Activated naive CD4-positive, alpha-beta T cell treated with anti-CD3 and anti-CD28 coated beads, Interleukin-2, amount 10 ng/mL, durations not matched to agents 7 days and 5 days (primary cell): ENCODE measurements at places on chromosomes 3 and 15.

DNA sequence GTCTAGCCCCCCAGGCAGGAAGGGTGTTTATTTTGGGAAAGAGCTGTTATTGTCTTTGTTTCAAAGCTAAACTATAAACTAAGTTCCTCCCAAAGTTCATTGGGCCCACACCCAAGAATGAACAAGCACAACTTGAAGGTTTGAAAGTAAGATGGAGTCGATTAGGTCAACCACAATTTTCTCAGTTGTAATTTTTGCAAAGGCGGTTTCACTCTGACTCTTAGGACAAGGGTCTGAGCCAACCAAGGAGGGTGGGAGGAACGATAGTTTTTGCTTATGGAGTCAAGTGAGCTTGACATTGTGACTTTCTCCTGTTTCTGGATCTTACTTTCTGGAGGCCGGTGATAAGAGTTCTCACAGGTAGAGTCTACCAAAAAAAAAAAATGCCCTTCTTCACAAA, 5.8 kb upstream of the ZNF770 start:
- peak; percentile 24 for DNase-seq

DNA sequence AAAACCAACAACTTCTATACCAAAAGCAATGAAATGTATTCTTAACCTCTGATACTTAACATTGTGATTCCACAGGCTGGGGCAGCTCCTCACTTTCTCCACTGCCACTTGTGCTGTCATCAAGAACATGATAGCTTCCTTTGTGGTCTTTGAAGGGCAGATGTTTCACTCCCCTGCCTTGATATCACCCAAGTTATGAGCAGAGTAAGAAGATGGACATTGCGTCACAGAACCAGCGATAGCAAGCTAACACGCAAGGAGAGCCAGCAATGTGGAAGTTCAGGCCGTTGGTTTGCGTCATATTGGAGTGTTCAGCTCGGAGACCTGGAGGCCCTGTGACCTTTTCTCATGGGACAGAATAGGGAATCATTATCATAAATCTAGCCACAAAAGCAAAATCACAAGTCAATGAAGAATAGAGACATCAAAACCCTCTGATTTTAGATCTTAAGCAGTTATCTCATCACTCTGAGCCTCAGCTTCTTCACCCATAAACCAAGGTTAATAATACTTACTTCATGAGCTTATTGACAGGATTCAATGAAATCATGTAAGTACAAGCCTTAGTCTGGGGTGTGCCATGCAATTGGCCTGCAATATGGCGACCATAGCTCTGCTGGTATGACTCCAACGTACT, 183.8 kb upstream of the THBS1 start:
- DNase-seq: no peak

DNA sequence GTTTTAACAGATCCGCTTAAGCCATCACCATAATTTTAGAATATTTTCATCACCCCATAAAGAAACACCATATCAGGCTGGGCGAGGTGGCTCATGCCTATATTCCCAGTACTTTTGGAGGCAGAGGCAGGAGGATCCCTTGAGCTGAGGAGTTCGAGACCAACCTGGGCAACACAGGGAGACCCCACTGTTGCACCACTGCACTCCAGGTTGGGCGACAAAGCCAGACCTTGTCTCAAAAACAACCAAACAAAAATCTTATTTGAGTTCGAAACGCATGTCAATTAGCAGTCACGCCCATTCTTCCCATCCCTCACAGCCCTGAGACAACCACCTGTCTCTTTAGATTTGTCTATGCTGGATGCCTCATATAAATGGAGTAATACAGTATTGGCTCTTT, 119.9 kb downstream of the KLF13 start:
- no peak for DNase-seq

DNA sequence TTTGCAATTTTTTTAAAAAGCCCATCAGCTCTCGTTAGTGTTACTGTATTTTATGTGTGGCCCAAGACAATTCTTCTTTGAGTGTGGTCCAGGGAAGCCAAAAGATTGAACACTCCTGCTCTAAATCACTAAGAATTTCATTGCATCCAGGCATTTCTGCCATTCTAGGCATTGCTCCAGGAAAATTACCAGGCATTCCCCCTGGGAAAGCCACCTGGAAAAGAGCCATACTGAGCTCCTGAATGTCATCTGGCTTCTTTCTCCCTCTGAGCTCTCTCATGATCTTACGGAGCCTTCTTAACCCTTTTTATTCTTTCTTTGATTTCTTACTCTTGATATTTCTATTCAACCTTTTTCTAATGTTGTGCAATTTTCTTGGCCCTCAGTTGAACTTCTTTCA, 202.2 kb downstream of the DOCK3 start:
- no peak for DNase-seq

DNA sequence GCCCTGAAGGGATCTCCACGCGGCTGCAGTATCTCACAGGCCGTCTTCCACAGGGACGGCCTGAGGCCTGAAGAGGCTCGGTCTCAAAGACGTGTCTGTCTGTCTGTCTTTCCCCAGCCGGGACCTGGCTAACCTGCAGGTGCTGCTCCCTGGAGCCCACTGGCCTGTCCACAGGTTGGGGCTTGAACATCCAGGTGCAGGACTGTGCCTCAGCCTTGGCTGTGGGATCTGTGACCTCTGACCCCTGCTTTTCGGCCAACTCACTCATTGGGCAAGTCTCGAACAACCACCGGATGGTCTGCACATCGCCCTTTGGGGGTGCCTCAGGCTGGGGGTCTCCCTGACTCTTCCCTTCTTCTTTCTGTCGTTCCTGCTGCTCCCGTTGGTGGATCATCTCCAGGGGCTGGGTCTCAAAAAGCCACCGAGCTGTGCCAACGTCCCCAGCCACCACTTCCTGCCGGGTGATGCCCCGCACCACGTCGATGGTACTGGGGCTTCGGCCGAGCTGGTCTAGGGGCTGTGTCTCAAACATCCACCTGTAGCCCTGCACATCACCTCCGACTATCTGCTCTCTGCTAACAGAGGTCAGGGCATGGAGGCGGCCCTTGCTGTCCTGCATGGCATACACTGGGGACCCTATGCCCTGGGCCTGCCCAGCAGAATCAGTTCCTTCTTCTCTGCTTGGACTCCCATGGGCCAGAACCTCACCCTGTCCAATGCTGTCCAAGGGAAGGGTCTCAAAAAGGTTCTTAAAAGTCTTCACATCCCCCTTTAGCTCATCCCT, 4.8 kb downstream of the XIRP1 start:
- DNase-seq: no peak

DNA sequence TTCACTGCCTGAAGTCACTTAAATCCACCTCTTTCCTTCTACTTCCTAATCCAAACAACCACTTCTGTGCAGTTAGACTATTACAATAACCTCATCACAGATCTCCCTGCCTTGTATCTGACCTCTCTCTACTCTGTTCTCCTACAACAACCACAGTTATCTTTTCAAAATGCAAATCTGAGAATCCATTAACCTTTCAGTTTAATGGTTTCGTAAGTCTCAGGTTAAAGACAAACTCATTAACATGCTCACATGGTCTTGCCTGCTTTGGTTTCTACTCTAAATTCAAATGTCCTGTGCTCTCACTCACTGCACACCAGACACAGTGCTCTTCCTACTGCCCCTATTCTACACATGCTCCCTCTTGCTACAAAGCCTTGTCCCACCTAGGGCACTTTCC, 406.5 kb upstream of the THBS1 start:
- no peak for DNase-seq

DNA sequence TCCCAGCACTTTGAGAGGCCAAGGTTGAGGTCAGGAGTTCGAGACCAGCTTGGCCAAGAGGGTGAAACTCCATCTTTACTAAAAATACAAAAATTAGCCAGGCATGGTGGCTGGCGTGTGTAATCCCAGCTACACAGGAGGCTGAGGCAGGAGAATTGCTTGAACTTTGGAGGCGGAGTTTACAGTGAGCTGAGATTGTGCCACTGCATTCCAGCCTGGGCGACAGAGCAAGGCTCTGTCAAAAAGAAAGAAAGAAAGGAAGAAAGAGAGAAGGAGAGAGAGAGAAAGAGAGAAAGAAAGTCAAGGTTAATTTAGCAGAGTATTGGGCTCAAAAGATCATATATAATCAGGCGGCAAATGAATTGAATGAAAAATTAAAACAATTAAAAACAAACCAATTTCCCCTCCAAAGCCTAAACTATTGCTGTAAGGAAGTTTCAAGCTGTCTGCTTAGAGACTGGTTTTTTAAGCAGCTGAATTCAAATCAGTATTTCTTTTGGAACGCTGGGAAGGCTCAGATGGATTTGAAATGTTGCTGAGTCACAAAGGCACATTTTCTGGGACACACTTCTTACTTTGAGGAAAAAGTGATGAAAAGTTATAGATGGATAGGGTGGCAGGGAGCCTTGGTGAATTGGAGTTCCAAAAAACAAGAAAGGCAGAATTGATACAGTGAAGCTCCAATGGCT, 81.3 kb upstream of the BHLHE40 start:
- no peak for DNase-seq

- DNase-seq: no peak
These were observed 130.3 kb downstream of the CHDH start for GRCh38 chr3:53715815-53716483.

DNA sequence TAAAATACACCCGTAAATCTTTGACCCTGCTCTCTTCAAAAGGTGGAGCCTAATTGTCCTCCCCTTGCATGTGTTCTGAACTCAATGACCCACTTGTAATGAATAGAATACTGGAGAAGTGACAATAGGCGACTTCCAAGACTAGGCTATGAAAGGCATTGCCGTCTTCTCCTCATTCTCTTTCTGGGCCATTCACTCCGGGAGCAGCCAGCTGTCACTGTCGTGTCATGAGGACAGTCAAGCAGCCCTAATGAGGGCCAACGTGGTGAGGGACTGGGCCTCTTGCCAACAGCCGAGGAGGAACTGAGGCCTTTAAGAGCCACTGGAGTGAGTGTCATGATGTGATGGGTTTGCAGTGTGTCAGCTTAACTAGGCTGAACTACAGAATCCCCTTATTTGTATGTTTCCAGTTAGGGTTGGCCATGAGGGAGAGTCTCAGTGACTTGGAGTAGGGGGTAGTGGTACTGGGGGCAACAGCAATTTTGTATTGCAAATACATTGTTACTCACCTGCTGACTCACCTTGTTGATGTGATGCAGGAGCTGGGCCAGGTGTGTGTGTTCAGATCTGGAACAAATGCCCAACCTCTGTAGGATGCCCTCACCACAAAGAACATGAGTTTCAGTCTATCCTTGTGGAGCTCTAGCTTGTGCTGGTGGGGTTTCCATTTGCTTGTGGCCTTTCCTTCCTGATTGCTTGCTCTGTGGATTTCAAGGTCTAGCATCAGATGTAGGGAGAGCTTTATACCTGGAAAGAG, 188.5 kb upstream of the PROK2 start:
- no peak for DNase-seq

- DNase-seq: no peak
These were observed 329.4 kb upstream of the TBC1D5 start for GRCh38 chr3:18071833-18072232.

GRCh38 chr3:55518451-55518850, 31.3 kb upstream of the WNT5A start:
- no peak for DNase-seq

- peak; percentile 88 for DNase-seq
These were observed 59.7 kb downstream of the RAP2B start for GRCh38 chr3:153221748-153222162.

DNA sequence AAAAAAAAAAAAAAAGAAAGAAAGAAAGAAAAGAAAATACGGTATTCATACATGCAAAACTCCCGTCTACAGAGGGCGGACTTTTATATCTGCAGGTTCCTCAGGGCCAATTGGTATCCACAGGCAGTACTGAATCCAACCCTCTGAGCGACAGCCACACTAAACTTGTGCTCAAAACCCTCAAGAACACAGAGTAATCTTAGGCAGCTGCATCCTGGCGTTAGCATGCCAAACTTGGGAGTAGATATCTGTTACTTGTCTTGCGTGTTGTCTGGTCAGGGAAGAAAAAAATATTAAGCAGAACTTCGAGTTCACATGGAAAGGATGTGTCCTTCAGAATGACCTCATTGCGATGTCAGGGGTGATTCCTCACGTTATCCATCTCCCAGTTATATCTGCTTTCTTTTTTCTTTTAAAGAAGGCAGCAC, 12.8 kb downstream of the SNAP23 start:
- no peak for DNase-seq

DNA sequence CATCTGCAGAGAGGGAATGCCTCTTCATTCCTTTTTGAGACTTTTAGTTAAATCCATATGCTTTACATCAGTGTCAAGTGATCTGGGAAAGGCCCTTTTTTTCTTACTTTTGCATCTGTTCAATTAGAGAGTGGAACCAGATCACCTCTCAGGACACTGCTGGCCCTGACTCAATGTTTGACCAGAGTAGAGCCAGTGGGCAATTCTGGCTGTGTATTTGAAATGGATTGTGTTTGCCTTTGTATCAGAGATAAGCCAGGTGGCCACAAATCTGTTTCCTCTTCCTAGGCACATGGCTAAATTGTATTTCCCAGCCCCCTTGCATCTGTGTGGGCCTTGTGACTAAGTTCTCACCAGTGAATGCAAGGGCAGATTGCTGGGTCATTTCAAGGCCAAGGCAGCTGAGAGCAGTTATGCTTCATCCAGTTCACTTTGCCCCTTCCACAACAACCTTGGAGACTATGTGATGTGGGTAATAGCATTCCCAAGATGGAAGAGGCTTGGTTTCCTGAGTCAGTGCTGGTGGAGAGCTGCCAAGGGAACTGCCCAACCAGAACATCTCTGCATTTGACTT, 75.6 kb upstream of the CACNA2D3 start:
- no peak for DNase-seq

DNA sequence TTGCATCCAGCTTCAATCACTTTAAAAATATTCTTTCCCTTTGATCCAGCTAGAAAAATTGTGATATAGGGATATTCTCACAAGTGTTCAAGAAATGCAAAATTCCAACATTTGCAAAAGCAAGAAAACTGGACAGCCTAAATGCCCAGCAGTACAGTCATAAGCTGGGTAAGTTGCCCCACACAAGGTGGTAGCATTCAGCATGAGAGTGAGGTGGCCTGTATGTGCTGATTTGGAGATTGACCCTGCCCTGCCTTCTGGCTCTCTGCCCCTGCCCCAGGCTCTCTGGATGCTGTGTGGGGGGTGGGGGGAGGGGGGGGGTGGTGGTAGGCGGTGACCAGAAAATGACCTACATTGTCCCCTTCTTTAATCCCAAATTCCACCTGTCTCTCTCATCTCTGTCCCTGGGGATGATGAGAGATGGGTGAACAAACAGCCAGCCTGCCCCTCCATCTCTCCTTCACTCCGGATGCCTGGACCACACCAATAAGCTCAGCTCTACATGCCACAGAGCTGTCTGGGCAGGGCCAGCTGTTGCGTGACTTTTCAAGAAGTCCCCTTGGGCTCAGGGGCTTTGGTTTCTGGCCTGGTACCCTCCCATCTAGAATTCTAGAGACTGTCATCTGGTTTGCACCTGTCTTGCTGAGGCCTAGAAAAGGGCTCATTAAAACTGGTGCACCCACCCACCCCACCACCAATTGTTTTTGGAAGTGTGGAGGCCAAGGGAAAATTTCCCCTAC, 42.2 kb downstream of the SLC28A1 start:
- no peak for DNase-seq

DNA sequence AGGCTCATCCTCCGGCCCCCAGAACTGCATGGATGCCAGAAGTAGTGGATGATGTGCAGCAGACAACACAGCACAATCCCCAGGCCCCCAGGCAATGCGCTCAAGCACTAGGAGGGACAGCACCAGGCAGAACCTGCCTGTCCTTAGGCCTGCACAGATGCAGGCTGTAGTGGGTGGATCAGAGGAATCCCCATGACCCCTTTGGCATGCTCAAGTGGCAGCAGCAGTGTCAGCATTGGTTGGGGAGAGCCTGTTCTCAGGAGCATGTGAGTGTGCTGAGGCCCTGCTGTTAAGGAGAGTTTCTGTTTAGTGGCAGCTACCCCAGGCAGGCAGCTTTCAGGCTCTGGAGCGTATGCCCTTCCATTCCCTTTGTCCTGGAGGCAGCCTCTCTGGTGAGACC, 25.1 kb upstream of the CD200R1L start:
- DNase-seq: no peak

- no peak for DNase-seq
These were observed 273.3 kb downstream of the RPLP1 start for GRCh38 chr15:69725957-69726356.
